ENCODE measurements at places on chromosomes 3 and 15. TPM values are rescaled to one million over a fixed set of nuclear protein-coding genes. Genes with fewer than 3 reads are reported as not detected.

Gene DPH6
- 8.3 TPM for total RNA-seq

Gene UTS2B
- total RNA-seq, result 0.65 TPM

Gene C3orf49
- total RNA-seq, result not detected

Gene NRROS
- total RNA-seq, result 0.52 TPM

Gene TGM5
- total RNA-seq, result not detected

All from epithelial cell of alveolus of lung (primary cell).